Type B pancreatic cell (in vitro differentiated cells): ENCODE measurements at places on chromosomes 3 and 15.

- DNase-seq, result no peak
Measured at GRCh38 chr3:51974963-51975851, at the start of gene ABHD14A. ABHD14A (plus strand) TSS chr3:51975064; CDS start chr3:51975136, 72 bp downstream.

DNA sequence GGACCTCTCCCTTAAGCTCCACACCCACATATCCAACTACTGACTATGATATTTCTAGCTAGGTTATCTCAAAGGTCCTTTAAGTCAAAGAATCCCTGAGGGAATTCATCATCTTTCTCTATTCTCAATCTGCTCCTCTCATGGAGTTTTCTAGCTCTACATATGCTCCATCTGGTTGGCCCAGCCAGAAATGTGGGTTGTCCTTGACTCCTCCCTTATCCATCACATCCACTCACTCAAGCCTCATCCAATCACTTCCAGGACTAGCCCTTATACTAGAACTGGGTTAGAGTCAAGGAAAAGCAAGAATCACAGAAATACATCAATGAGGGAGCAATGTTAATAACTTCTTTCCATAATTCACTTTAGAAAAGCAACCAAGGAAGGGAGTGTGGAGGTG, 45.4 kb downstream of the ZNF106 start:
- no peak for DNase-seq

DNA sequence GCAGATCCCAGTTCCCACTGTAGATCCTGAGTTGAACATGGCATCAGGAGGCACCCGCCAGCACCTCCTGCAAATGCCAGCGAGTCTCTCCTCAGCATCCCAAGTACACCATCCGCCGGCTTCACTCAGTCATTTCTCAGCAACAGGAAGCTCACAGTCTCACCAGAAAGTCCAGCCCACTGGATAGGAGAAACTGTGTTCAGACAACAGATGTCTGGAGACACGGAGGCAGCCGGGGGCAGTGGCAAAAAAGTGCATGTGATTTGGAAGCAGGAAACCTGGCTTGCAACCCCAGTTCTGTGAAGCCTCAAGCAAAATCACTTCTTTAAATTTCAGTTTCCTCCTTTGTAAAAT, 68.7 kb downstream of the SRGAP3 start:
- DNase-seq, result no peak

GRCh38 chr3:170867143-170867937, 2.7 kb downstream of the RPL22L1 start:
- no peak for DNase-seq

DNA sequence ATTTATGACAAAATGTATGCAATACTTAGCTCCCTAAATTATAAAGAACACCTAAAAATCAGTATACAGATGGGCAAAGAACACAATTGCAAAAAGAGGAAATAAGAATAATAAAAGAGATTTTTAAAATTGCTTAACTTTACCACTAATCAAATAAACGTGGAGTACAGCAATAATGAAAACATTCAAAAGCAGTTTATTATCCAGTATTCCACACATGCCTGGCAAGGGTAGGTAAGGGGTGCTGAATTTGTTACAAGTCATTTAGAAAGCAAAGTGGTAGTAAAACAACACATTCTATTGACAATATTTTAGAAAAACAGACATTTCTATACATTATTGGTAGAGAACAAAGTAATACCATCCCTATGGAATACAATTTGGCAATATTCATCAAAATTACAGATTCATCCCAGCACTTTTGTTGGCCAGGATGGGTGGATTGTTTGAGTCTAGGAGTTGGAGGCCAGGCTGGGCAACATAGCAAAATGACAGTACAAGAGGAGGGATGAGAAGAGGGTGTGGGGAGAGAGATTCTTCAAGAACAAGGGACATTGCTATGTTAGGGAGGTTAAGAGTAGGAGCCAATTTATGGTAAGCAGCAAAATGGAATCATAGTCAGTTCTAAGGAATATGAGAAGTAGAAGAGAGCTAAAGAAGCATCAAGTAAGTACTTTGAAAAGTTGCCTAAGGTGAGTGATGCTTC, 3.7 kb upstream of the ACKR4 start:
- DNase-seq, result no peak

DNA sequence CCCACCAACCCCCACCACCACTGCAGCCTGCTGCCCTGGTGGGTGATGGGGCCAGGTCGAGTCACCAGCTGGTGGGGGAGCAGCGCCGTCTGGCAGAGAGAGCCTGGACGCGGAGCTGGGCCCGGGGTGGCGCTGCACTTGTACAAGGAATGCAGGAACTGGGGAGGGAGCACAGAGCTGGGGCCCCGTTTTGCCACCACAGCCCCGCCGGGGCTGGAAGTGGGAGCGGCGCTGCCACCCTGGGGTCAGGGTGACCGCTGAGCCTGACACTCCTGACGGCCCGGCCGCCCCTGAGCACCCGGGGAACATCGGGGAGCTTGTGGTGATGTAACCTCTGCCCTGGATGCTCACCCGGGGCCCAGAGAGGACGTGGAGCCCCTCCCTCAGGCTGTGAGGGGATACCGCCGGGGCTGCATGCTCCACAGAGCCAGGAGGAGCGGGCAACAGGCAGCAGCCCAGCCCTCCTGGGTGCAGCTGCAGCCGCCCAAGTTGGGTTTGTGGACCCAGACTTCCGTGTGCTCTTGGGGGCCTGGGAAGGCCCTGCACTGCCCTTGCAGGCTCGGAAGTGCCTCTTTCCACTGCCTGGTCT, 32.6 kb upstream of the IREB2 start:
- no peak for DNase-seq
